ENCODE measurements at places on chromosomes 2 and 18.
A peak's percentile ranks its signal among the peaks of the same experiment; 100 is the strongest.

GRCh38 chr2:7693246-7694075, 776.2 kb downstream of the RNF144A start:
- DNase-seq = no peak

DNA sequence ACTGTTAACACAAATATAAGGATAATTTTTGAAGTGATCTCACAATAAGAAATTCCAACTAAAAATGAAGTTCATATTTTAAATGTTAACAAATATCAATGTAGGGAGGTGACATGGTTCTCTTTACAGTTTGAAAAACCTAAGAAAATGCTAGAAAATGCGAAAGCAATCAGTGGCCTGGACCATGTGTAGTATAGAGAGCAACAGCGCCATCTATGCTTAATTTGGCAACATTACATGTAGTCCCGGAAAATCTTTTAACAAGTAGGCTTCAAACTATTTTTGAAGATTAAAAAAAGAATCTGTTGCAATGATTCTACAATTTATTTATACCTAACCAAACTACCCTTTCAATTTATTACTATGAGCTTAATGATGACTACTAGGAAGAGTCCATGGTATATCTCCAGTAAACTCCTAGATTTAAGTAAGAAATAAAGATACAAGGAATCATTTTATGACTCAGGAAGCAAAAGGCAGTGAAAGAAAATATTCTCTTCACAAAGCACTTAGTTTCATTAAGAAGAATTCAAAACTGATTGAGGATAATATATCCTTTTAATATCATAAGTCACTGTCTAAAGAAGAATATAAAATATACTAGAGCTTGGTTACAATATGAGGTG, 33.3 kb downstream of the NDUFA10 start:
- DNase-seq = peak; percentile 62

- no peak for DNase-seq
Observed at GRCh38 chr18:36169938-36170337, 17.4 kb upstream of the MOCOS start.

DNA sequence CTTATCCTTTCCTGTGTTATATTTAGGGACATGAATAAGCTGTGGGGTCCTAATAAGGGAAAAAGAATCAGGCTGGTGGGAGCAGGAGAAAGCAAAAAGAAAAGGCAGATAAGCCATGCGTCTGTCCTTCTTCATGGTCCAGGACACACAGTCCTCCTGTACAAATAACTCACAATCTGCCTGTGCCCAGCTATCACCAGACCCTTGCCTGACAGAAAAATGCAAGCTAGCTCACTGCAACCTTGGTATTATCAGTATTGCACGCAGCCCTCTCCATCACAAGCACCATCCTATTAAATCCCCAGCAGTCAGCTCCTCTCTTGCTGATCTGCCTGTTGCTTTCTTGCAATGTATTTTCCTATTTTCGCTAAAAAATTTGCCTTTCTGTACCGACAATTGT, 78.0 kb downstream of the NEURL3 start:
- DNase-seq = no peak

DNA sequence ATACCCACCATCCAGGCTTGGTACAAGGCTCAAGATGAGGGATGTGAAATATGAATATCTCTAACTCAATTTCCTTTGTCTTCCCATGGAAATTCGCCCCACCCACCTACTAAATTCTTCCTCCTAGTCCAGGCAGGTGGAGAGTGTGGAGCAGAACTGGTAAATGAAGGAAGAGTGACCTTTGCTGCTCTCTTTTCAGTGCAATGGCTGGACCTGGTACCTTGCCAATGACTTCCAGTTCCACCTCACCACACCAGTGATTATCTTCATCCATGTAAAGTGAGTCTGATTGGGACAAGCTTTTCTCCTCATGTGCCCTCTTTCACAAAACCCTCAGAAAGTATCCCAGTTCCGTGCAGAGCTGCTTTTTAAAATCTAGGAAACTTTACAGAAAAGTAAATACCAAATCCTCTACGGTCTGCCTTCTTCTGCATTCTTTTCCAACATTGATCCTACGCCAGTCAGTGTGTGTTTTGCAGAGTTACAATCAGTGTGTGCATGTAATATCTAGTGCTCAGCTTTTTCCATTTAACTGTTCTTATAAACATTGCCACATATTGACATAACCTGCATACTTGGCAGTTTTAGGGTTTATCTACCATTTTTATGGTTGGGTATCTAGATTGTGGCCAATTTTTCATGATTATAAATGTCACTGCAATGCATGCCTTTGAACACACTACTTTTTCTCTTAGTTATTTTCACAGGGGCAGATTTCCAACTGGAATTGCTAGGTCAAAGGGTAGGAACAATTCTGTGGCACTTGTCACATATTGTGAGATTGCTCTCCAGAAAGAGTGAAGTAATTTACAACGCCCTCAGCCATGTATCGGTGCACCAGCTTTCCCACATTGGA, 86.5 kb upstream of the SEC11C start:
- no peak for DNase-seq

DNA sequence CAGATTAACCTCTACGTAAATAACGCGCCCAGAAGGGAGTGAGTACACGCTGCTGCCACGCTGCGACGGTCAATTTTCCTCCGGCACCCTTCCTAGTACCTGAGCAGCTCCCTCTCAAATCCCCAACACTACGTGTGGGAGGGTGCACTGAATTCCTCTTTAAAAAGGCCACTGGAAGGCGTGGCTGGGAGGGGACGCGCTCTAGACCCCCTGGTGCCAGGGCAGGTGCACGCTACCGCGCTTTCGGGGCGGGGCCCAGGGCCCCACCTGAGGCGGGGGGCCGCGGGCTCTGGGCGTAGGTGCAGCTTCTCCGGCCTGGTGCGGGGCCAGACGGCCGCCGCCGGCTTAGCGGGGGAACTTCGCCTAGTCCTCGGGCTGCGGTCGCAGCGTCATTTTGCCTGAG, 668 bp upstream of the ANKRD12 start:
- DNase-seq = peak; percentile 88

GRCh38 chr2:163717515-163717914, 18.3 kb downstream of the FIGN start:
- DNase-seq = no peak

DNA sequence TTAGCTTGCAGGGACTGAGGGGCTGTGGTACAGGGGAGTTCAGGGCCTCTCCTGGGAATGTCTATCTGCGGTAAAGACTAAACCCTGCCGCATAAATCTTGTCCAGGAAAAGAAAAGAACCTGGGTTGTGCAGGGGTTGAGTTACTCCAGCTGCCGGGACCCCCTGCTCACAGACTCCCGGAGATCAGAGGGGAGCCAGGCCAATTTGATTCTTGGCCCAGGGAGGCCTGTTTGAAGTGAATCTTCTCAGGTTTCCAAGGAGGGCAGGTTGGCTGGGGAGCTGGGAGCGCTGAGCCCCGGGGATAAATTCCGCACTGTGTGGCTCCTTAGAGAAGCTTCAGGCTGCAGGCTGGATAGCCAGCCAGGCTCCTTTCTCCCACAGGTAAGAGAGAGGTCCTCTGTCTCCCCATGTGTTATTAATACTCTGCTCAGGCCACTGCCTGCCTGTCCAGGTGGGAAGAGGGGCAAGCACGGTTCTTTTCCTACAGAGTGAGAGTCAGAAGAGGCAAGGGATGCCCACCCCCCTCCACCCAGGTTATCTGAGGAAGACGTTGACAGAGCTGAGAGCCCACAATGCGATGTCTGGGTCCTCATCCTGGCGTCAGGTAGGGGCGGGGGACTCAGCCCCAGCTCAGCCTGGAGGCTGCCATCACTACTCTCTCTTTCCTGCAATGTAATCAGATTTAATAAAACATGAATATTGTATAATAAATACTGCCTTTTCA, 82.7 kb downstream of the LONRF2 start:
- peak; percentile 42 for DNase-seq

DNA sequence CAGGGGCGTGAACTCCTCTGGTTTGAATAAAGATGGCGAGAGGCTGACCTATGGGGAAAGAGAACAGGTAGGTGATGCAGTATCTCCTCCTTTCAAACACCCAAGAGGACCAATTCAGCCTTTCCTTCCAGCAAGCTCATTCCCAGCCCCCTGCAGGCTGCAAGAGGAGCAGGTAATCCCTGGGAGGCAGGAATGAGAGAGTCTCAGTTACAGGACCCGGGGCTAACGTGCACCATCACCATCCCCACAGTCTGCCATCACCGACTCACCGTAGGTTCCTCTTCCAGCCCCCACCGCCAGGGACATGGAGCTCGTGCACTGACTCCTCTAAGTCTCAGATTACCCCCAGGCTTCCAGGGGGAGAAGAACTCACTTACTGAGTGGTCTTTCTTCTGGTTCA, 26.7 kb downstream of the XDH start:
- peak; percentile 52 for DNase-seq

- DNase-seq = no peak
Observed at GRCh38 chr2:206088248-206088647, 2.3 kb upstream of the INO80D start.

GRCh38 chr2:125106710-125107109, 1081.6 kb downstream of the CNTNAP5 start:
- DNase-seq = no peak

- no peak for DNase-seq
Observed at GRCh38 chr2:60091894-60092293, 461.6 kb downstream of the BCL11A start.

DNA sequence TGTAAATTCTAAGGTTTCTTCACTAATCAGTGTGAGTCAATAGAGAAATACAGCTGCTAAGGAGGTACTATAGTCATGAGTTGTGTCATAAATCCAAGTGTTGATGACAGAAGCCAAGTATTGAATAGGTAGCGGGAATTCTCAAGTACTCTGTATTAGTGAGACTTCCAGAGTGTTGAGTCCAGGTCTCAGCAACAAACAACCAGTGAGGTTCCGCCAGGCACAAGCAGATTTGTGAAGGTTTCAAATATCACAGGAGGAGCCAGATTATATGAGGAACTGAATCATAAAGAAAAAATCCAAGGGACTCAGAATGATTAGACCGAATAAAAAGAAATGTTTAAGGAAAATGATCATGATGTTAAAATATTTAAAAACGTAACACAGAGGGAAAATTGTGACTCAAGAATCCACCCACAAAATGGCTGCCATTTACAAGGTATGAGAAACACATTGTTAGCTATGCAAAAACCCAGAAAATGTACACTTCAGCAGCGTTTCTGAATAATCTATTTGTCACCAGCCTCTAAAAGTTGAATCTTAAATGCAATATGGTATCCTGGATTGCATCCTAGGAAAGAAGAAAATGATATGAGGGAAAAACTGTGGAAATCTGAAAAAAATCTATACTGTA, 27.3 kb upstream of the EVA1A start:
- DNase-seq = no peak

- DNase-seq = no peak
Observed at GRCh38 chr2:18483896-18484295, 76.6 kb downstream of the RDH14 start.

- DNase-seq = no peak
Observed at GRCh38 chr2:219697811-219698747, 70.6 kb downstream of the SLC4A3 start.

DNA sequence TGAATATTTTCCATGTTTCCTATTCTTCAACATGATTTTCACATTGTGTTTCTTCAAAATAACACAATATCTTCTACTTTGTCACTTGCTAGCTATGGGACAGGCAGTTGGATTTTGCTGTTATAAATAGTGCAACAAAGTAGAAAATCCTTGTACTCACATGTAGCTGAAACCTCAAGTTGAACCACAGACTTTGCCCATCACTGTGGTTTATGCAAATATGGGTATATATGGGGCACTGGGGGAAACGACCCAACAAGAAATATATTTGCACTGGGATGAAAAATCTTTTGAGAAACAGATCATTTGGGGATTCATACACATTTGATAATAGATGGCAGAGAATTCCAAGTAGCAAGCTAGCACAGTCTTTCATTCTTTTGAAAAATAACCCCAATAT, 486.3 kb upstream of the MAP2 start:
- no peak for DNase-seq

DNA sequence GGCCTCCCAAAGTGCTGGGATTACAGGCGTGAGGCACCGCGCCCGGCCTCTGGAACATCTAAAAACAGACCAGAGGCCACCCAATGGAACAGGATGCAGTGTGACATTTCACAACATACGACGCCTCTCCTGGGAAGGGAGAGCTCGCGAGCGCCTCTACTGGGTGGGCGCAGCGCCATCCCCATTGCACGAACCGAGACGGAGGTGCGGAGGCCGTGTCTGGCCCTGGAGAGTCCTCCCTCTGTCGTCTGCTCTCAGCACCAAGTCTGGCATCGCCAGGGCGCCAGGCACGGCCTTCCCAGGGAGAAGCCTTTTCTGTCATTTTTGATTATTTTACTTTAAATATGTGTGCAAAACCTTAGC, 9.4 kb upstream of the GBX2 start:
- DNase-seq = peak; percentile 94

DNA sequence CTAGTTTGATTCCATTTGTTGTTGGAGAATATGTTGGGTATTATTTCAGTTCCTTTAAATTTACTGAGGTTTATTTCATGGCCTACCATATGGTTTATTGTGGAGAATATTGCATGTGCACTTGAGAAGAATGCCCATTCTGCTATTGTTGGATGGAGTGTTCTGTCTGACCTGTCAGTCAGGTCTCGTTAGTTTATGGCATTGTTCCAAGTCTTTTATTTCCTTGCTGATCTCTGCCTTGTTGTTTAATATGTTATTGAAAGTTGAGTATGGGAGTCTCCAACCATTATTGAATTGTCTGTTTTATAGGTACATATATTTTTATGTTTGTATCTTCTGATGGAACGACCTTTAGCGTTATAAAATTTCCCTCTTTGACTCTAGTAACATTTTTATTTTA, 86.3 kb downstream of the PTPN4 start:
- DNase-seq = no peak

GRCh38 chr18:71505526-71505925, 1038.6 kb downstream of the CBLN2 start:
- DNase-seq = no peak

- DNase-seq = no peak
Observed at GRCh38 chr2:113879457-113879856, 10.4 kb upstream of the ACTR3 start.

DNA sequence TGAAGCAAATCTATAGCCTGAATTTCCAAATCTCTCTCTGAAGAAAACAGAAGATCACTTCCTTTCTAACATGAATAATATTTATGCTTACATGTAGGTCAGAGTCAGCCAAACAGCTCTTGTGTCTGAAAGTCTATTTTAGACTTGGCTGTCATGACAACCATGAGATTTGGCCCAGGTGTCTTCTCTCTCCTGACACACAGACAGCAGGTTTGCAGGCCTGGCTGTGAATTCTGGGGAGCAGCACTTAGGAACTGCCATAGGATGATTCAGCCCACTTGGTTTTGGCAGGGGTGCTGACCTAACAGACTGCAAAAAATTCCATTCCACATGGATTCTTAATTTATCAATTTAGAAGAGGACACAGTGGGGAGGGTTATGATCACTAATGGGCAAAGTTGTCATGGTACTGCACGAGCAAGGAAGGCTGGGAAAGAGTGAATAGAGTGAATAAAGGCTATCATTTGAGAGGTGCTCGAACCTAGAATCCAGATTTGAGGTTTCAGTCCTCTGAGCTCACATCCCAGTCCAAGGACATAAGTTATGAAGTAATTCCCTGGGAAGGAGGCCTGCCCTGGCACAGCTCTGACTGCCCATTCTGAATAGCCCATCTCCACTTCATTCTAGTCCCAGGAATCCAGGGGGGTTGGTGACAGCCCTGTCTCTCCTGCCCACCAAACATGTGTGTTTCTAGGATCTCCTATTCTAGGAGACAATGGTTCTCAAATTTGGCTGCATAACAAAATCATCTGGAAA, 453.9 kb upstream of the TRIB2 start:
- DNase-seq = no peak

GRCh38 chr2:71277147-71277475, 50.2 kb upstream of the PAIP2B start:
- no peak for DNase-seq

GRCh38 chr18:53771664-53772063, 452.8 kb downstream of the MBD2 start:
- DNase-seq = no peak

- DNase-seq = no peak
Observed at GRCh38 chr2:161965994-161966393, 108.0 kb downstream of the DPP4 start.

All from H7 (cell line).